RWPE2 (cell line): ENCODE measurements at places on chromosomes 5 and 9.

- DNase-seq, result no peak
Measured at GRCh38 chr5:116900793-116901192, 326.2 kb upstream of the SEMA6A start.

- no peak for DNase-seq
Measured at GRCh38 chr9:79220666-79221065, 351.1 kb upstream of the TLE4 start.

- DNase-seq, result no peak
Measured at GRCh38 chr5:82925061-82925411, 152.2 kb downstream of the TMEM167A start.

DNA sequence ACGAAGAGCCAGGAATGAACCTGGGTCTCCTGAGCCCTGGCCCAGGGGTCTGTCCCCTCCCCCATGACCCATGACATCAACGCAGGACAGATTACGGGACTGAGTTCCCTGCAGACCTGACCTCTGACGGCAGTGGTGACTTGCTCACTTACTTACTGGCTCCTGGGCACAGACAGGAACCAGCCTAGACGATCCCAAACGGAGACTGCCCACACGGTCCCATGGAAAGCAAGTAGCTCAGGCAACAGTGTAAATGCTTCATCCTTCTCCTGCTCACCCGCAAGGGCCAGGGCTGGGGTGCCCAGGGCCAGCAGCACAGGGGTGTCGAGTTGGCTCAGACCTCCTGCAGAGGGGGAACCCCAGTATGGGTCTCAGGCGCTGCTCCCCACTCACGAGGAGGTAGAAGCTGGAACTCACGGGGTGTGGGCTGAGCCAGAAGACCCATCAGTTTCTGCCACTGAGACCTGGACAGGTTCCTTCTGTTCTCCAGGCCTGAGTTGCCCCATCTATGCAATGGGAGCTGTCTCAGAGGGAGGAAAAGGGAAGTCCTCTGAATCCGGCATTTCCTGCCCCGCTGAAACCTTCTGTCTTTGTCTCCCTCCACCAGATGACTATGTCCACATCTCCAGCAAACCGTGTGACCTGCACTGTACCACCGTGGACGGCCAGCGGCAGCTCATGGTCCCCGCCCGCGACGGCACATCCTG is 5.6 kb downstream of the ADAMTSL2 start:
- no peak for DNase-seq

DNA sequence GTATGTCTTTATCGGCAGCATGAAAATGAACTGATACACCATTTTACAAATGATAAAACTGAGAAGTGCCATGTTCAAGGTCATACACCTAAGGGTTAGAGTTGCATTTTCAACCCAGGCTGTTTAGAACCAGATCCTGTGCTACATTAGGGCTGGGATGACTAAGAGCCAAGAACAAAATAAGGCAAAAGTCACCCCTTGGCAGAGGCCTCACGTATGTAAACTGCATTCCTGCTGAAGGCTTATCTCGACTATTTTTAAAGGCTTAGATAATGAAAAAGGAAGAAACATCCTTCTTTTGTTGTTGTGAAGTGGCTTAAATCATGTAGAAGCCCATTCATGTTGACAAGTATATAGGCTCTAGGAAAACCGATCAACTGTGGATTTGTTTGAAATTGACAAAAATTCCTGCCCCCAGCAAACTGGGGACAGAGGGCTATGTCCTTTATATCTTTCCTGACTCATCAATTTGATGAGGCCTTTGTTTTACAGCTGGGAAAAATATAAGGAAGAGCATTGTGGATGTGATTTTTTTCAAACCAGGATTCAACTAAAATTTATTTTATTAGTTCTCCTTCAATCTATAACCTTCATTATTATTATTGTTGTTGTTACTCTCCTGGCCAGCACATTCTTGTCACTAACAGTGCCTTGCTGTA is 196.5 kb downstream of the SNX18 start:
- no peak for DNase-seq

GRCh38 chr9:132802121-132802795 is 75.8 kb downstream of the AK8 start:
- DNase-seq, result no peak

DNA sequence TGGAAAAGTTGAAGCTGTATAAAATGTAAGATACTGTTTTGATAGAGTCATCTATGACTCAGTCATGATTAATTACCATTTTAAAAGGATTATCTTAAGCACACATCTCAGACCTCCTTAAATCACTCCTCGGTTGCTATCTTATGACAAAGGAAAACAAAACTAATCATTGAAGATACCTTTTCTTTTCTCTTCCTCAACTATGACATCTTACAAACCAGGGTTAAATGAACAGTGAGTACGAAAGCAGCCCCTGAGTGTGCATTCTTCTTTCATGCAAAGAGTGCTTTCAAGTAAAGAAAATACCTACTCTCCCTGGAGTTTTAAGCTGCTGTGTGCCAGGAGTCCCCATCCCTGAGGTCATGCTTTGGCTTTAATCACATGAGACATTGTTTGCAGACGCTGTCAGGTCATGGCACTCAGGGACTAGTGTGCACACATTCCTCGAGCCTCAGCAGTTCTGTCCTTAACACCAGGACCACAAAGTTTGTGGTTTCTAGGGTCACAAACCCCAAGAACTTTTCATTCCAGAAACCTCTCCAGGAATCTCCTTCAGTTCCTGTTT is 86.7 kb upstream of the ICE1 start:
- no peak for DNase-seq

DNA sequence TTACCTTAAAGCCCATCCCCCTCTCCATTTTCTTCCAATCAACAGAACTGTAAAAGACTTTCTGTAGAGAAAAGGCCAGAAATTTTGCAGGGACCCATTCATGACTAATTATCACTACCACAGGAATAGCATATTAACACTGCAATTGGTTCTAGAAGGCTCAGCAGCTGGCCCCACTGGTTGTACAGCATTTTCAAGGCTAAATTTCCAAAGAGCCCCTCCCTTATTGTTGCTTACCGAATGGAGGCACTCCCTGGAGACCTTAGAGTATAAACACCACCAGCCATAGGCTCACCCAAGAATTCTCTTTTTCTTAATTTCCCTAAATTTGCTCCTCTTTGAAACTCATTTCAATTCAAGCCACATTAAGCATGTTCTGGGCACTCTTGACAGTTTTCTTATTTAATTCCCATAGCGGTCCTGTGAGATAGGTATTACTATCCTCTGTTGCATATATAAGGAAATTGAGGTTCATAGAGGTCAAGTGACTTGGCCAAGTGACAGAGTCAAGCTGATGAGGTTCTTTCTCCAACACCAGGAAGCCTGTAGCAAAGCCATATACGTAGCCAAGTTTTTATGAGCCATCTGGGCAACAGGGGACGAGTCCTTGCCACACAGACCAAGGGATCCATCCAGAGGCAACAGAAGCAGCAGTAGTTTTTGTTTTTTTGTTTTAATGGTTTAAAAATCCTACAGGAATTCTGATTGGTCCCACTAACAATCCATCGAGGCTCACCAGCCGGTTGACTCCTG is 83.9 kb upstream of the NR5A1 start:
- DNase-seq, result no peak

DNA sequence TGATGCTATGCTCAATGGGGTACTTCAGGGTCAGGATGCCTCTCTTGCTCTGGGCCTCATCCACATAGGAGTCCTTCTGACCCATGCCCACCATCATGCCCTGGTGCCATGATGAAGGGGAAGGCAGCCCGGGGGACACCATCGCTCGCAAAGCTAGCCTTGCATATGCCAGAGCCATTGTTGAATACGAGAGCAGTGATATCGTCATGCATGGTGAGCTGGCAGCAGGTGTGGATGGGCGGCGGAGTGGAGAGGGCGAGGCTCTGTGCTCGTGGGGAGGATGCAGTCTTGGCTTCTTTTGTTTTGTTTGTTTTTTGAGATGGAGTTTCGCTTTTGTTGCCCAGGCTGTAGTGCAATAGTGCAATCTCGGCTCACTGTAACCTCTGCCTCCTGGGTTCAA is 17.2 kb upstream of the SPZ1 start:
- DNase-seq, result no peak

GRCh38 chr9:72857624-72857996 is 95.2 kb downstream of the ALDH1A1 start:
- no peak for DNase-seq

GRCh38 chr9:108591121-108591520 is 264.7 kb downstream of the ACTL7B start:
- no peak for DNase-seq

GRCh38 chr5:35828082-35828598 is 28.6 kb upstream of the IL7R start:
- DNase-seq, result no peak

DNA sequence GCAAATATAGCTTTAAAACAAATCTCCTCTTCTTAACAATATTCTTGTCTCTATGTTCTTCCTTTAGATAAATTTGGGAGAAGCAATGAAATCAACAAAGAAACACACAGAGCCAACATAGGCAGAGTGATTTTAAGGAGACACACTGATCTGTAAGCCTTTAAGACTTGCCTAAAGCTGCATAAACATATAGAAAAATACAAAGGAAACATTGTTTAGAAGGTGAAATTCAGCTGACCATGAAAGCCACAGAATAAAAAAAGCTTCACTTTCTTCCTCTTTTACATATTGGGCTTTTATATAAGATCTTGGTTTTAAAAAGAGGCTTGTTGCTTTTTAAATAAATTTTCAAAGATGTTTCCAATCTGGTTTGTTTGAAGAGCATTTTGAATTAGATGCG is 1277.5 kb downstream of the EFNA5 start:
- no peak for DNase-seq

GRCh38 chr9:17436854-17437253 is 142.0 kb upstream of the SH3GL2 start:
- DNase-seq, result no peak

- DNase-seq, result no peak
Measured at GRCh38 chr9:131736431-131736830, 3.4 kb downstream of the RAPGEF1 start.

- no peak for DNase-seq
Measured at GRCh38 chr5:159456261-159456660, 126.0 kb upstream of the IL12B start.

- DNase-seq, result no peak
Measured at GRCh38 chr5:107935645-107936044, 264.9 kb upstream of the EFNA5 start.

- no peak for DNase-seq
Measured at GRCh38 chr5:75482482-75482881, 28.9 kb downstream of the CERT1 start.

DNA sequence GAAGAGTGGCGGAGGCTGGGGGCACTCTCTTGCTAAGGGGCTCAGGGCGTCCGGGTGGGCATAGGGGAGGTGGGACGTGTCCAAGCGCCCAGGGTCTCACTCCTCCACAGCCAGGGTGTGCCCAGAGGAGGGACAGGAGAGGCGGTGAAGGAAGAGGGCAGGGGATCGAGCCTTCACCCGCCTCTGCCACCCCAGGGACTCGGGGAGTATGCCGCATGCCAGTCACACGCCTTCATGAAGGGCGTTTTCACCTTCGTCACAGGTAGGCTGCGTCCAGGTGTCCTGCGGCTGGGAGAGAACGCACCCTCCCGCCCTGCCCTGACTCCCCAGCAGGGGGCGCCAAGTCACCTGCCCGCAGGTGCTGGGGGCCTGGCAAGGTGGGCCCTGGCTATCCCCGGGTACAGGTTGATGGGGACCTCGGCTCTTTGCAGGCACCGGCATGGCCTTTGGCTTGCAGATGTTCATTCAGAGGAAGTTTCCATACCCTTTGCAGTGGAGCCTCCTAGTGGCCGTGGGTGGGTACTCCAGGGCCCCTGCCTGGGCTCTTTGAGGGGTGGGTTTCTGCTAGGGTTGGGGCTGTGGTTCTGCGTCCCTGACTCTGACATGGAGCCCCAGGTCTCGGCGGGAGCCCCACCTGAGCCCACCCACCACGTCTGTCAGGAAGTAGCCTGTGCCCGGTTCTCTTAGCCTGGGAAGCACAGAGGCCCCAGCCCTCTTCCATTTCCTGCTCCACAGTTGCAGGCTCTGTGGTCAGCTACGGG is 552 bp downstream of the TMEM141 start:
- no peak for DNase-seq

DNA sequence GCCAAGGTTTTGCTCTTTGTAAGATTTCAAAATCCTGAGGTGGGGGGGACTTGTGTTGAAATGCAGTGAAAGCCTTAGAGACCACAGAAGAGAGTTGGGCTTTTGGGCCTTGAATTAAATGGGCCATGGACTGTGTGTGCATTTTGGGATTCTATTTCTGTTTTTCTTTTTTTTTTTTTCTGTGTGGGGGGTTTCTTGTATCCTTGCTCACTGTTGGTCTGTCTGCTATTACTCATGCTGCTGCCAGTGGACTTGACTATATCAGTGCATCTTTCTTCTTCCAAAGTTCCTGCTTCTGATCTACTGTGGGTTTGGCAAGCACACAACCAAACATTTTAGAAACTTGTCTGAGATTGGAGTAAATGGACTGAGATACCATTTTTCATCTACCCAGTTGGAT is 344.9 kb downstream of the ARL15 start:
- no peak for DNase-seq

GRCh38 chr9:91689006-91689405 is 261.0 kb downstream of the ROR2 start:
- DNase-seq, result no peak

DNA sequence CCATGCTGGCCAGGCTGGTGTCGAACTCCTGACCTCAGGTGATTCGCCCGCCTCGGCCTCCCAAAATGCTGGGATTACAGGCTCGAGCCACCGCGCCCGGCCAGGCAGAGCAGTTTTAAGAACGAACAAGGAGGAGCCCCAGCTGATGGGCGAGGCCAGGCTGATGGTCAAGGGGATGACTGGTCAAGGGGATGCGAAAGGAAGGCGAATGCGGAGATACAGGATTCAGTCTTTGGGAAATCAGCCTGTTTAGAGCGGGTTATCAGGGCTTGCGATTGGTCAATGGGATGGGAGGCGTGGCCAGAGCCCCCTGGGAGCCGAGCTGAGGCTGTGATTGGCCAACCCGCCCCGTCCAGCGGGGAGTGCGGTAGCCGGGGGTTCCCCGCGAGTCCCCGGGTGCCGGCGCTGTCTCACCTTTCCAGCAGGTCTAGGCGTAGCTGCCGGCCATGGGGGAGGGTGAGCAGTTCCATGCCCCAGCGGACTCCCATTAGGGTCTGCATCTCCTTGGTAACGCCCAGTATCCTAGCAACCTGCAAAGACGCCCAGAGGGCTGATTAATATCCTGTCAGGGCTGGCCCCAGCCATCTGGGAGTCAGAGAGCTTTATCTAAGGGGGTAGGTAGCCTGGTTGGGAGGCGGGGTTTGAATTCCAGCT is 7.5 kb upstream of the TOR2A start:
- DNase-seq, result no peak

- DNase-seq, result no peak
Measured at GRCh38 chr9:91855196-91855595, 94.8 kb downstream of the ROR2 start.
